Cerebellar nuclear complex (tissue), 1 donor: ENCODE measurements at places on chromosomes 13 and 19.

DNA sequence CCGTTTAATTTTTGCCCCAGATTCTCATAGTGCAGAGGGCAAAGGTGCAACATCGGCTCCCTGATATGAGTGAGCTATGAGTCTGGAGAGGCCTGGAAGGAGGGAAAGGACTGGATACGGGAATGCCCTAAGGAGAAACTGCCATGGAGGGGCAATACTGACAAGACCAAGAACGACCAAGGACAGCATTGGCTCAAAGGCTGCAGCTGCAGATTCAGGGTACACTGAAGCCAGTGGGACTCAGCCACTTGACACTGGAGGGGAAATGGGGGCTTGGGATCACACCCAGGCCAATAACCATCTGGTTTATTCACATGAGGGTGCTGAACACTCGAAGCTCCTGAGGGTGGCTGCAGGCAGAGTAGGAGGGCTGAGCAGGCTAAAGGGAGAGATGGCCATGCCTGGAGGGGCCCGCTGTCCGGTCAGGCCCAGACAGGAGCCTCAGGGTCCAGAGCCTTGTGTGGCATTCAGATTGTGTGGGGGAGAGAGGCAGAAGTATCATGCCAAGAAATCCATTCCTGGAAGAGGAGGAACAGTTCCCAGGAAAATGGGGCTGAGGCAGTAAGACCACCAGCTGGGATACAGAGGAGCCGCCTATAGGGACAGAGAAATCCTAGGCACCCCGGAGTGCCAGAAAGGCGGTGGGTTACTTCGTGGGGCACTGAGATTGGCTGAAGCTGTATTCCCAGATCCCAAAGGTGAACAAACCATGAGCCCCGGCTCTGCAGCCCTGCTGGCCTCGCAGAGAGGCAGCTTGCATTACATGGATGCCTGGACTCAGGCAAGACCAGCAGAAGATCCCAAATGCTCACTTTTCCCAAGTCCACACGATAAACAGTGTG is 20.7 kb downstream of the COL4A1 start:
- no peak for DNase-seq

DNA sequence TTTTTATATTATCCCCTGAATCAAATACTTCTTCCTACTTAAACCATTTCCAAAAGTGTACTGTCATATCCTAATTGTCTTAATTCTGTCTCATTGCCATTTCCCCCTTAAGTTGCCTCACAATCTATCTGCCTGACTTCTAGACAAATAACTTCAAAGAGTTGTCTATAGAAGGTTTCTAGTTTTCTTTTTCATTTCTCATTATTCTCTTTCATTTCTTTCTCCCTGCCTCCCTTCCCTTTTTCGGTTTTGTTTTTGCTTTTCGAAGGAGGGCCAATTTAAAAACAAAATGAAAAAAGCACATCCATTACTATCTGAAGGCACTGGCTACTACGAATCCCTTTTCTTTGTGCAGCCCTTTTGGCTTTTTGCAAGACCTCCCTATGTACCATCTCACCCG is 367.2 kb downstream of the DNAJC15 start:
- no peak for DNase-seq

GRCh38 chr19:3125900-3126524 is 9.8 kb upstream of the GNA15 start:
- DNase-seq, result no peak

DNA sequence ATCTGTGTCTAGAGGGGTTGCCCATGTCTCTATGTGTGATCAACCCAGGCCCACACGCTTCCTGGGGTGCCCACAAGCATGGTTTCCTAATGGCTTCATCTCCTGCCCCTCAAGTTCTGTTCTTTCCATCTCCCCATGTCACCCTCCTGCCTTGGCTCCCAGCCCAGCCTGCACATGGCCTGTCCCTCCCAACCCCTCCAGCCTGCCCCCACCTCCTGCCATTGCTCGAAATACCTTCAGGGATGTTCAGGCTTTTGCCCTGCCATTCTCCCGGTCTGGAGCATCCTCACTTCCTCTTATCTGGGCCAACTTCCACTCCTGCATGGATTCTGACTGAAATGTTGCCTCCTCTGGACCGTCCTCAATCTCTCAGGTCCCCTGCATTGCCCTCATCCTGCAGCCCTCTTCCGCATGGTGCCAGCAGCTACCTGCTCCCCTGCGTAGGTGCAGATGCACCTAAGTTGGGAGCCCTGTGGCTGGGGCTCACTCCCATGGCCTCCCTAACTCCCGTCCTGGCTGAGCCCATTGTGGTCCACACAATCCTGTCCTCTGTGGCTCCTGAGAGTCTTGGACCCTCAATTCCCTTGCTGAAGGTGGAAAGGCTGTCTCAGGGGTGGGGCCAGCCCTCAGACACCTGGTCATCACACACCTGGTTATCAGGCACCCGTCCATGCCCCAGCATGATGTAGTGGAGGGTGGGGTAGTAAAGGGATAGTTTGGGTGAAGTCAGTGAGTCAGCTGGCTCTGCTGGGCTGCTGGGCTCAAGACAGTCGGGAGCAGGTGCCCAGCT is 152.1 kb downstream of the URI1 start:
- no peak for DNase-seq

- no peak for DNase-seq
These were observed 9.1 kb upstream of the EPHX3 start for GRCh38 chr19:15241259-15241910.

GRCh38 chr13:29454931-29455481 is 140.5 kb downstream of the SLC7A1 start:
- no peak for DNase-seq

DNA sequence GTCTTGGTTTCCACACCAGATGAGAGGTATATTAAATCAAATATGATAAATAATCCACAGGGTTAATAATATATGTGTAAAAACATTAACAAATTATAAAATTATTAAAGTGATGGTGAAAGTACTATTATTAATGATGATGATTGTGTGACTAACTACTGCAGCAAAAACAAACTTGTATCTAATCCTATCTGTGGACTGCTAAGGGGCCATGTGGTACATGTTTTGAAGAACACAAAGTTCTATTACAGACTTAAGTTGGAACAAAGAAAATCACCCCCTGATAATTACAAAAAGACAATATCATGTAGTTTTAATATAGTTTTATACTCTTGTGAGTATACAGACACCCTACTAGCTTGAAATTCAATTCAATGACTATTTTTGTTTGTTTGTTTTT is 504.2 kb upstream of the NBEA start:
- no peak for DNase-seq

DNA sequence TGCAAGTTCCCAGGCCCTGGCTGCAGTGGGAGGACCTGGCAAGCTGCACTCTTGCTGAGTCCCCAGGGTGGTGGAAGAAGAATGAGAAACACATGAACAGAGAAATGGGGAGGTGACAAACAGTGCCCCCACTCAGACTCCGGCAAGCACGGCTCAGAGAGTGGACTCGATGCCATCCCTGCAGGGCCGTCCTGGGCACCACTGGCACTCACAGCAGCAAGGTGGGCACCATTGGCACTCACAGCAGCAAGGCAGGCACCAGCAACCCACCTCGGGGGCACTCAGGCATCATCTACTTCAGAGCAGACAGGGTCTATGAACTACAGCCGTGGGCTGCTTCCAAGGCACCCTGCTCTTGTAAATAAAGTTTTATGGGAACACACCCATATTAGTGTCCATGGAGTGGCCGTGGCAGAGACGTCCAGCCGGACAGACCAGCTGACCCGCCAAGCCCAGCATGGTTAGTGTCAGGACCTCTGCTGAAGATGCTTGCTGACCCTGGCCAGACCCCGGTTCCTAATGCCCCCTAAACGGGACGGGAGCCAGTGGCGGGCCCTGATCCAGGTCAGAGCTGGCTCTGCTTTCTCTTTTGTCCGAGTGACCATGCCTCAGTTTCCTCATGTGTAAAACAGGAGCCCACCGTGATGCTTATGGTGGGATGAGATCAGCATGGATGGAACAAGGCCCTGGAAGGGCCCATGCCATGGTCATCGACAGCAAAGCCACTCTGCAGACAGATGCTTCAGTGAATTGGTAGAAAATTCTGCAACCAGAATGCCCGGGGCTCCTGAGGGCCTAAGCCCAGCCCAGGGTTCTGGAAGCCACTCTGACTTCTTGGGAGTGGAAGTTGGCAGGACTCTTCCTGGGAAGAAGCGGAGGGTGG is 2.1 kb upstream of the F10 start:
- DNase-seq, result no peak

DNA sequence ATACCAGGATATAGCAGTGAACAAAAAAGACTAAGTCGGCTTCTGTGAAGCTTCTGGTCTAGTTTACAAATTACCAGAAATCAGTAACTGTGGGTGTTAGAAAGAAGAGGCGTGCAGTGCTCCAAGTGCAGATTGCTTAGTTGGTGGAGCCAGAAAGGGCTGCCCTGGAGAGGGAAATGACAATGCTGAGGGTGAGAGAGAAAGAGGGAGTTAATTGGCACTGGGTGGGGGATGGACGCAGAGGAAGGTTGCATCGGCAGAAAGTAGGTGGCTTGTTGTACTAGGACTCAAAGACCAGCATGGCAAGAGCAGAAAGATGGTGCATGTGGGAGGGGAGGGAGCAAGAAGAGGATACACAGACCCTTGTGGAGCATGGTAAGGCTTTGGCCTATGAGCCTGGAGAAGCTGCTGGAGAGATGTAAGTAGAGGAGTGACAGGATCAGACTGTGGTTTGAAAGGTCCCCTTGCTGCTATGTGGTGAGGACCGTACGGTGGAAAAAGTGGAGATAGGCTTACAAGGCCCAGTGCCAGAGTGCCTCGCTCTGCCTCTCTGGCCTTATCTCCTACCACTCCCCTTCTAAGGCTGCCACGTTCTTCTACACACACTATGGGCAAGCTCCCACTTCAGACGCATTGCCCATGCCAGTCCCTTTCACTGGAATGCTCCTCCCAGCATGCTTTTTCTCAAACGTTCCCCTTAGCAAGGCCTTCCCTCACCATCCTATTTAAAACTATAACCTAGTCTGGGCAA is 13.5 kb downstream of the SMG9 start:
- no peak for DNase-seq

GRCh38 chr19:5934774-5935472 is 20.9 kb downstream of the CAPS start:
- no peak for DNase-seq

DNA sequence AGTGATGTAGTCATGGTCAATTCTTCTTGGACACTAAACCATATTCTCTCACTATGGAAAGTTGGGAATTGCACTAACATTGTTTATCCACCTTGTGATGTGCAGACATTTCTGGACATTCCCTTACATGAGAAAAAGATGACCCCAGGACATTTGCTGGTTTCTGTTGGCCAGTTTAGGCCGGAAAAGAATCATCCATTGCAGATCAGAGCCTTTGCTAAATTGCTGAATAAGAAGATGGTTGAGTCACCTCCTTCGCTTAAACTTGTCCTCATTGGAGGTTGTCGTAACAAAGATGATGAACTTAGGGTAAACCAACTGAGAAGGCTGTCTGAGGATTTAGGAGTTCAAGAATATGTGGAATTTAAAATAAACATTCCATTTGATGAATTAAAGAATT is at the start of gene UTP14C:
UTP14C (plus strand) TSS at position 211 of the 400 bp plus-strand sequence. CDS start 4,114 bp downstream, outside the sequence.
- no peak for DNase-seq

- no peak for DNase-seq
These were observed 74.3 kb upstream of the SERP2 start for GRCh38 chr13:44299152-44299943.

DNA sequence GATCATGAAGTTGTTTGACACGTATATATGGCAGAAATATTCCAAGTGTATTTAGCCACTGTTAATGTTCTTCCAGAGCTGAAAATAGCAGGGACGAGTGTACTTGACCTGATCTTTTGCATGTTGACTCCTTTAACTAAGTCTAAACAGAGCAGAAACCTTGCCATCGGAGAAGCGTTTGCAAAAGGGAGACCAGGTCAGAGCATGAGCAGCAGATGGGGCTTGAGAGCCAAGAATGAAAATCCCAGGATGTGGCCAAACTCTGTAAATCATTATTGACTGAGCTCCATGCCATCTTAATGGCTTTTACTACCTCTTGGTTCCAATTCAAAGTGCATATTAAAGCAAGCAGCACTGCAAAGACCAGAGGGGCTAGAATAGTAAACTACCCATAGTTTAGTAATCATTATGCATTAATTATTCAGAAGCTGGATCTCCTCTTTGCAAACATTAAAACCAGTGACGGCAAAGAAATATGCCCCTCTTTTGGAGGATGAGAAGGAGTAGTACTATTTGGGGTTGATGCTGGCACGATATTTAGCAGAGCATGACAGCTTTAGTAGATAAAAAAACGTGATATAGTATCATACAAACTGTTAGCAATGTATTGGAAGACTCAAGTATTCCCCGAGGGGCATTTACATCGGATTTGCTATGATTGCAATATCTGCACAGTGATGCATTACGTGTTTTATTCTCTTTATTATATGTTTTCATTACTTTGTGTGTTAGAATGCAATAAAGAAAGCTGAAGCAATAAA is 55.7 kb downstream of the FAM216B start:
- no peak for DNase-seq

- DNase-seq, result no peak
These were observed 12.2 kb upstream of the SELENOW start for GRCh38 chr19:47766359-47766620.

DNA sequence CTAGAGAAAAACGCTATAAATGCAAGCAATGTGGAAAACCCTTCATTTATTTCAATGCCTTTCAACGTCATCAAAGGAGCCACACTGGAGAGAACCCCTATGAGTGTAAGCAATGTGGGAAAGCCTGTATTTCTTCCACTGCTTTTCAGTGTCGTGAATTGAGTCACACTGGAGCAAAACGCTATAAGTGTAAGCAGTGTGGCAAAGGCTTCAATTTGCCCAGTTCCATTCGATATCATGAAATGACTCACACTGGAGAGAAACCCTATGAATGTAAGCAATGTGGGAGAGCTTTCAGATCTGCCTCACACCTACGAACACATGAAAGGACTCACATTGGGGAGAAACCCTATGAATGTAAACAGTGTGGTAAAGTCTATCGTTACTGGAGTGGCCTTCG is 27.4 kb downstream of the ZNF20 start:
- no peak for DNase-seq

GRCh38 chr19:57815247-57816075 is 748 bp upstream of the ZNF552 start:
- DNase-seq, result no peak

DNA sequence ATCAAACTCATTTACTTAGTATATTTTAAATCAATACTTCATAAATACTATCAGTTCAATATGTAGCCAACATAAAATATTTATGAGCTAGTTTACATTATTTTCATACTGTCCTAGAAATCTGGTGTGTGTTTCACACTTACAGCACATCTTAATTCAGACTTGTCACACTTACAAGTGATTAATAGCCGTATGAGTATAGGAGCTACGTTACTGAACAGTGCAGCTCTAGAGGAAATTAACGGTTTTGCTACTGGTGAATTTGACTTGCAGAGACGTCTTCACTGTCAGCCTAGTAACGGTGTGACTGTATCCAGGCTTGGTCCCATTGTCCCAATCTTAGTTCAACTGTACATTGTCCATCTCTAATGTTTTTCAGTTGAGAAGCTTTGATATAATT is 33.7 kb upstream of the POSTN start:
- DNase-seq, result no peak

- DNase-seq, result no peak
These were observed 10.0 kb downstream of the POLR1D start for GRCh38 chr13:27631665-27632064.

DNA sequence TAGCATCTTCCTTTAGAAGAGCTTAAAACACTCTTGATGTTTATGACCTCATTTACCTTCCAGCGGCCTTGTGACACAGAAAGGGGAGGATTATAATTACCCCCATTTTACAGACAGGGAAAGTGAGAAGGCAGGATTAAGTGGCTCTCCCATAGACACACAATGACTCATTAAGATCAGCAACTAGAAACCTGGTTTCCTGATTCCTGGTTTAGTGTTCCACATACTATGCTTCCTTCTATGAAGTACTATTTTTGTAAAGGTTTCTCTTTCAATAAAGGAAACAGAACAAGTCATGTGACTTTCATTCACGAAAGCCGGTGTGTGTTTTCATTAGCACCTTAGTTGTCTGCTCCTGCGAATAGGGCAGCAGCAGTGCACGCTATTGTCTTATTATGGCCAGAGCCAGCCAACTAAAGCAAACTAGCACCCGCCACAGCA is 8.3 kb downstream of the IRS2 start:
- DNase-seq, result no peak
